ENCODE measurements at places on chromosomes 3 and 15. TPM values are rescaled to one million over a fixed set of nuclear protein-coding genes. Genes with fewer than 3 reads are reported as not detected.

FHIT gene
- 2.2 TPM for total RNA-seq

BNC1 gene
- total RNA-seq: not detected

- H3K27me3 ChIP-seq: no peaks in the 10 kb centered on the region
- no peaks in the 10 kb centered on the region for H3K4me1 ChIP-seq
- H3K36me3 ChIP-seq: no peaks in the 10 kb centered on the region
- peak; percentile 38 for DNase-seq
- no peak overlapping the region for H3K4me3 ChIP-seq
Measured at GRCh38 chr3:151379083-151379734, 5.3 kb downstream of the P2RY12 start.

DNA sequence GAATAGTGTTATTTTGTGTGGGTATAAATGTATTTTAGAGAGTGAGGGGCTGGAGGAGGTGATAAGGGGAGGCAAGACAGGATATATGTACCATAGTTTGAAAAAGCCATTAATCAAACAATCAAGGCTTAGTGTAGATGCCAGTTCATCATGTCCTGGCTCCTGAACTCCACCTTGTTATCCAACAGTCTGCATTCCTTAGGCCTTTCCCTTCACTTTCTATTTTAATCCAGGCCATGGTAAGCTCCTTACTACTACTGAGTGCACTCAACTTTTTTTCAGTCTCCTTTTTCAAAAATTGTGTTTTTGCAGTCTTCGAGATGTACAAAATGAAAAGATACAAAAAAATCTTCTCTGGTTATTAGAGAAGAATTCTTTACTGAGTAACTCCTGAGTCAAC lies 700.5 kb upstream of the NAALADL2 start:
- no peaks in the 10 kb centered on the region for H3K4me1 ChIP-seq
- no peak for DNase-seq
- H3K27ac ChIP-seq: no peak overlapping the region
- H3K4me3 ChIP-seq: no peak overlapping the region
- no peaks in the 10 kb centered on the region for H3K27me3 ChIP-seq

Data from SJCRH30 (cell line).